Right kidney (tissue), 9 donors: ENCODE measurements at places on chromosomes 1 and 21.

DNA sequence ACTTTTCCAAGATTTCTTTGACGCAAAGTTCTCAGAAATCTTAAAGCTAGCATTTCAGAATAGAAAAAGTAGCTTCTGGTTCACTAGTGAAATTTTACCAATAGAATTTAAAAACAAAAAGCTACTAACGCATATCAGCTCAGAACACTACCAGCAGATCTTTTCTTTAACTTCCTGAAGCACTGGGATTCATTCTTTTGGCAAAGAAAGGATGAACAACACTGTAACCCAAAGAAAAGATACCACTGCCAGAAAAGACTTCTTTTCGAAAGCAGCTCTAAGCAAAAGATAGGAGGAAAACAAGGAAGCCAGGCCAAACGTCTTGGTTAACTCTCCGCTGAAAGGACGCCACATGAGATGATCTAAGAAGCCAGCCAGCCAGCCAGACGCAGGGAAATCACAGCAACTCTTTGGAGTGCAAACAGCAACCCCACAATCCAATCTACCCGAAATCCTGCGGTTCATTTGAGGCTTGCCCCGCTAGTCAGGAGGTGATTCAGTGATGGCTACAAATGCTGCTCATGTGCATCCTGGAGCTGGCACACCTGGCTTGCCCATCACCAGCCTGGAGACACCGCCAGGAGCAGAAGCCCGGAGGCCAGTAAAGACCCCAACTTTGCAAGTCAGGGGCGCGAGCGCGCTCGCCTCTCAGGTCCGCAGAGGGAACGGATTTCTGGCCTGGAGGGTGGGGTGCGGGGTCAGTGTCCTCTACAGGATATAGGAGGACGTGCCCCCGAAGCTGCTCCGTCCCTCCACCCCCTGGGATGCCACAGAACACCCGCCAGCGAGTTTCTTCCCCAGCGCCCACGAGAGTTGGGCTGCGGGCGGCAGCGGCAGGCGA lies 812 bp downstream of the NBPF1 start:
- peak; percentile 91 for DNase-seq

- no peak for DNase-seq
Observed at GRCh38 chr1:108747898-108748297, 1.4 kb downstream of the STXBP3 start.

DNA sequence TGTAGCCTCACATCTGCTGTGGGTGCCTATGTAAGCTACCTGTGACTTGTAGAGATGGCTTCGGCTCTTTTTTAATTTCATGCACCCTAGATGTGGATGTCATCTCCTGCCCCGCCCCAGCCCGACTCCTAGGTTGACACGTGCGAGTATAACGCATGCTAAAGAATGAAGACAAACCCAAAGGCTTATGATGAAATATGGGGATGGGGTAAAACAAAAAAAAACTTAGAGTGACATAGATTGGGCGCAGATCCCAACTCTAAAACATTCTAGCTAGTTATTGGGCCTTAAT lies 613 bp upstream of the ERO1B start:
- no peak for DNase-seq

GRCh38 chr21:35711661-35712060 lies 348.7 kb downstream of the SETD4 start:
- DNase-seq, result no peak

- DNase-seq, result no peak
Observed at GRCh38 chr1:6599141-6599975, 3.3 kb downstream of the KLHL21 start.

DNA sequence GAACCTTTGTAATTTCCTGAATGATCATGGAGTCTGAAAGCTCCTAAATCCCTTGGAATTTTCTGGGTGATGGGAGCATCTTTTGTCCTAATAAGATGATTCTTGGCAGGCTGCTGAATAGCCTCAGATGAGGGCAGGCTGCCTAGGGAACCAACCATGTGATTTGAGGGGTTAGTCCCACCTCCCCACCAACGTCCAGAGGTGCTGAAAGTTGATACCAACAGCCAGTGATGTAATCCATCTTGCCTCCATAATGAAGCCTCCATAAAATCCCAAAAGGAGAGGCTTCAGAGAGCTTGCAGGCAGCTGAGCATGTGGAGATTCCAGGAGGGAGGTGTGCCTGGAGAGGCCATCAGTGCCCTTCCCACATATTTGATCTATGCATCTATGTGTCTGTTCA lies 43.7 kb downstream of the GTF2B start:
- no peak for DNase-seq

GRCh38 chr1:46806196-46807020 lies 7.6 kb downstream of the CYP4B1 start:
- peak; percentile 17 for DNase-seq

DNA sequence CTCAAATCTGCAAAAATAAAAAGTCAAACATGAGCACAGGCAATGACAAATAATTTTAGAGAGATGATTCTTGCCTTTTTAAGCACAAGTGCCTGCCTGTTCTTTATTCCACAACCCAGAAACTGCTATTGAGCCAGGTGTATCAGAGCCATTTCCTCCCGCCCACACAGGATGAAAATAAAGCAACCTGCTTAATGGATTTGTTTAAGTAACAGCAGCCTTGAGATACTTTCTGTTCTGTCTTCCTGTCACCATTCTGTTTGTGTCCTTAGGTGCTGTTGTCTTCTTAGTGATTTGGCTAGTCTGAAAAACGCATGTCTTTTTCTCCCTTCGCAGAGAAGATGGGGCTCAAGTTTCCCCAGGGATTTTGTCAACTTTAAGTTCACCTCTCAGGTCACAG lies 11.4 kb downstream of the RPE65 start:
- DNase-seq, result no peak

GRCh38 chr1:224042557-224043118 lies 71.3 kb upstream of the FBXO28 start:
- DNase-seq, result no peak

GRCh38 chr1:31064718-31065309 lies 703 bp downstream of the PUM1 start:
- no peak for DNase-seq

DNA sequence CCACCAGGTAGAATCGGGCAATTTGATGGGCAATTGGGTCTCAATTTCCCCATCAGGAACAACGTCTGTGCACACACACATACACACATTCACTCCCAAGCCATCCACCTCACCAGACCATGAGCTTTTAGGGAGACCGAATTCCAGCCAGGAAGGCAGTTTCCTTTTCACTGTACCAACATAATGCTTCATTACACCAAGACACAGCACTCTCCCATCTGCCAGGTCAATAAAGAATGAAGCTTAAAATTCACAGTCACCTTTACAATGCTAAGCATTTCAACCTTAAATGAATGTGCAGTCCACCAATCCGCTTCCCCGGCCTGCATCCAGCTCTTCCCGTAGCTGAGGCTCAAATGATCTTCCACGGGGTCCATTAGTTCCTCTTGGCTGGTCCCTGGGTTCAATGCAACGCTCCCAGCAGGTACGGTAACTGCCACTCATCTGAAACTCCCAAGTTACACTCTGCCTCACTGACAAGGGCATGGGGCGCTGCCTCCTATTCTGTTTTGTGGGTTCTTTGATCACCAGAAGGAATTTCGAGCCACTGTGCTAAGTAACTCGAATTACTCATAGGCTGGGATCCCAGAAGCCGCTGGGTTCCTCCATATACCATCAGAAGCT lies 105.0 kb downstream of the SIM2 start:
- peak; percentile 56 for DNase-seq

DNA sequence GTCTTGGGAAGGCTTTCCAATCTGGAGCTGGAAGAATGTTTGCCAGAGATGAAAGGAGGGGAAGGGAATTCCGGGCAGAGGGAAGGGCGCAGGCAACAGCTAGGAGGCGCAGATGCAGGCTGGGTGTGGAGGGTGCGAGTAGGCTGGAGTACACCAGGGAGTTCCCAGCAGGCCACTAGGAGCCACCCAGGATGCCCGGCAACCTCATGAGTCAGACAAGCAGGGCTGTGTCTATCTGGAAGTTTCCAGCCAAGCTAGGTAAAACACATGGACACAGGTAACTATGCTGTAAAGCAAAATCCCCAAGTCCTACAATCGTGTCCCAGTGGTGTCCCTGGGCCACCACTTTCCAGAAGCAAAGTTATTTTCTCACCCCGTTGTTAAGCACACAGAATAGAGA lies 990 bp upstream of the NBL1 start:
- DNase-seq, result no peak

- DNase-seq, result no peak
Observed at GRCh38 chr1:49465486-49466185, 558.1 kb downstream of the AGBL4 start.

GRCh38 chr1:219837274-219837993 lies 90.9 kb downstream of the SLC30A10 start:
- DNase-seq, result no peak

DNA sequence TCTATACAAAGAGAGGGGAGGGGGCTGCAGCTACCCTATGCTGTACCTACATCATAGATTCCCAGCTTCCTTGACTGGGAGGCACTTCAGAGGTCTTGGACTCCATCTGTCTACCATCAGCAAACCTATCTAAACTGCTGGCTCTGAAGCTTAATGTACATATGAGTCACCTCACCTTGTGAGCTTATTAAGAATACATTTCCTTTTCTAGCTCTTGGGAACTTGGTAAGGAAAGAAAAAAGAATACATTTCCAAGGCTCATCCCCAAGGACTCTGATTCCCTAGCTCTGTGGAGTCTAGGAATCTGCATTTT lies 50.0 kb upstream of the PRELP start:
- DNase-seq, result no peak

- no peak for DNase-seq
Observed at GRCh38 chr21:42763581-42764442, 110.4 kb downstream of the PDE9A start.

DNA sequence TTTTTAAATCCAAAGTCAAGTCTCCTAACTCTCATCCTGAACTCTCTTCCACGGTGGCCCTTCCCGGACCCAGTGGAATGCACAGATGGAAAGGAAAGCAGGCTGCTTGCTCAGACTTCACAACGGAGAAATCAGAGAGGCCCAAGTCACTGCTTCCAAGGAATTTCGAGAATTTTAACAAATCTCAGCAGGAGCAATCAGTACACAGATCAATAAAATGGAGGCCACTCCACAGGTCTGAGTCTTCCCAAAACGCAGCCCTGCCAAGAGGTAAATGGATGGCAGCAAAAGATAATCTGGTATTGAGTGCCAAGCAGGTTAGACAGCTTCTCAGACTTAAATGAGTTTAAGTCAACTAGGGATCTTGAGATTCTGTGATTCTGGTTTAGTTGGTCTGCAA lies 81.1 kb upstream of the TIAM1 start:
- peak; percentile 20 for DNase-seq

GRCh38 chr1:105779727-105780126 lies 1276.7 kb upstream of the PRMT6 start:
- DNase-seq, result no peak

- no peak for DNase-seq
Observed at GRCh38 chr1:4743978-4744750, 89.8 kb downstream of the AJAP1 start.

DNA sequence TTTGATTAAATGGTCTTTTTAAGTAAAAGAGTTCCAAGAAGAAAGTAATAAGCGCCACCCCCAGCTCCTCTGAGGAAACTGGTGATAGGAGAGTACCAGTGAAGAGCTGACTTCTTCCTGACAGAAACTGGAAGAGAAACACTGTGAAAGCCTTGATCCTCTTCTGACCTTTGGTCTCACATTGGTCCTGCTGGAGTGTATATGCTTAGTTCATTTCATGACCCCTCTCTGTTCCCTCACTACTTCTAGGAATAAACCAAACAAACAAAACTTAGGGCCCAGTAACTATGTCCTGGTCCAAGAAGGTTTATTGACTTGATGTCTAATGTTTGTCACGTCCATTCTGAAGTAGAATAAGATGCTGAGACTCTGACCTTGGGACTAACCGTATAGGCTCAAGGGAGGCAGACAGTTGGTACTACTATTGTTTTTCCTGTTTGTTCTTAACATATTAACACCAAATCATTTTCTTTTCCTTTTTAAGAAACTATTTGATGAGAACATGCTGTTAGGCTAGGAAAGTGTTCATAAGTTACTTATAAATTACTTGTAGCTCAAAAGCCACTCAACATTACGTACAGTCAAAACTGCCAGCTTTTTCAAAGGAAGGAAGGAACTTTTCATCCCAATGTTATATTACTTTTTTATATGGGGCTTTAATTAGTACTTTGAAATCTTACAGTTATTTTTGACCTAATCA lies 57.9 kb downstream of the MIER1 start:
- DNase-seq, result no peak

DNA sequence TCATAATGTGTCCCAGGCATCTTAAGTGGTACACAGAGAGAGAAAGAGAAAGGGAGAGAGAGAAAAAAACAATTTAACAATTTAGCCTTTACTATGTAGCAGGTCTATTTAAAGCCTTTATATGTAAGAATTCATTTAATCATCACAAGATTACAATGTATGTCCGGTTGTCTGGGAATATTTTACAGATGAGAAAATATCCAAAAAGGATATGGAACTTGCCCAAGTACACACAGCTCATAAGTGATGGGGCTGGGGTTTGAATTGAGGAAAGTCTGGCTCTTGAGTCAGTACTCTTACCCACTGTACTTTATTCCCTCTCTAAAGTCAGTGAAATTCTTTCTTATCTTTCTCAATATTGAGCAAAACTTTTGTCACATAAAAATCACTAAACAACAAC lies 104.6 kb downstream of the LYPLAL1 start:
- DNase-seq, result no peak

DNA sequence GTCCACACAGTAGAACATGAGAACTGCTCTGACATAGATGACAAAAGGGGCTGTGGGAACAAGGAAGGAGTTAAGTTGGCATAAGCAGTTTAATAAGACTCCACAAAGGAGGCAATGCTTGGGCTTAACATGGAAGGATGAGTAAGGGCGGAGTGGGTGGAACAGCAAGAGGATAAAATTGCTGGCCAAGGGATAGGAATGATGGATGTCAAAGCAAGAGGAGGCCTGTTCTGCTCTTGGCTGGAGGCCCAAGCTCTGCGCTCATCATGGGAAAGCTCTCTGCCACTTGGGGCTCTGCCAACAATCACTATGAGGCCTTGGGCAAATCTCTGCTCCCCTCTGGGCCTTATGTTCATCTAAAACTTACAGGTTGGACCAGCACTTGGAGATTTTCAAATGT lies 98.3 kb upstream of the CAMK1G start:
- DNase-seq, result no peak

GRCh38 chr1:157916887-157917570 lies 75.4 kb upstream of the CD5L start:
- no peak for DNase-seq

DNA sequence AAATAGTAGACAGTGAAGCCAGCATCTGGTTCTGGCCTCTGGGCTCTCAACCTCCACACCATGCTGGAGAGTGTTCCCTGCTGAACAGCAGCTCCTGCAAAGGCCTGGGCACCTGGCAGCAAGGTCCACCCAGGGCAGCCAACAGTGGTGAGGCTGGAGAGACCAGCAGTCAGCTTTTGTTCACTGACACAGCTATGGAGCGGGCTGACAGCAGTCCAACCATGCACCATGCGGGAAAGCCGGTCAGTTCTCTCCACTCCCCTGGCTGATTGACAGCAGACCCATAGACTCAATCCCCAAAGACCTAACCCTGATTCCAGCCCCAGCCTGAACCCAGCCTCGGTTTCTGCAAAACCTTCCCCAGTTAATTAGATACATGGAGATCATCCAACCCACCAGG lies 49.0 kb downstream of the KLHDC7A start:
- no peak for DNase-seq

- no peak for DNase-seq
Observed at GRCh38 chr1:181061891-181062835, 26.3 kb upstream of the IER5 start.
